ENCODE measurements at places on chromosomes 11 and 22.

GRCh38 chr11:27011560-27012233 is 17.8 kb downstream of the FIBIN start:
- DNase-seq = no peak

DNA sequence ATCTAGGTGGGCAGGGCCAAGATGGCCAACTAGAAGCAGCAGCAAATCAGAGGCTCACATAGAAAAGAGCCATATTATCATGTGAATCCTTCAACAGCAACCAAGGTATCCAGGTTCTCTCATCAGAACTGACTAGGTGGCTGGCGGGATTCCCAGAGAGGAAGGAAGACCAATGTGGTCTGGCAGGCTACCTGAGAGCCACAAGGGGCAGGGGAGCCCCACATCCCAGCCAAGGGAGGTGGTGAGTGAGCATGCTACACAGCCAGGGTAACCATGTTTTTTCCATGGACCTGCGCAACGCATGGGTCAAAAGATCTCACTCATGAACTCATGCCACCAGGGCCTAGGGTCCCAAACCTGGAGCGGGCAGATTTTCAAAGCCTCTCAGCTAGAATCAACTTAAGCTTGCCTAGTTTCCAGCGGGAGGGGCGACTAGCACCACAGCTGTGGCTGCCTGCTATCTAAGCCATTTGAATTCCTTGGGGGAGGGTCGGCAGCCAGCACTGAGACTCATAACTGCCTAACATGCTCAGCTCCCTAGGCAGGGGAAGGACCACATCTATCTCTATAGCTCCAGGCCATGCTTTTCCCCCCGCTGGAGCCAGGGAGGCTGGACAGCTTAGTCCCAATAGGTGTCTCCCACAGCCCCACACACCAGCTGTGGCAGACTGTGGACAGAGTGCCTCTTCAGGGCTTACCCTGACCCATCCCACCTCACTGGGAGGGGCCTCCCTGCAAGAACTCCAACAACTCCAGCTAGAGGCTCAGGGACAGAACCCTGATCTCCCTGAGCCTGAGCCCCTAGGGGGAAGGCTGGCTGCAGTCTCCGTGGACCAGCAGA is 28.7 kb upstream of the CASP12 start:
- no peak for DNase-seq

- DNase-seq = peak; percentile 74
These were observed 9.5 kb upstream of the CBX6 start for GRCh38 chr22:38881464-38881871.

DNA sequence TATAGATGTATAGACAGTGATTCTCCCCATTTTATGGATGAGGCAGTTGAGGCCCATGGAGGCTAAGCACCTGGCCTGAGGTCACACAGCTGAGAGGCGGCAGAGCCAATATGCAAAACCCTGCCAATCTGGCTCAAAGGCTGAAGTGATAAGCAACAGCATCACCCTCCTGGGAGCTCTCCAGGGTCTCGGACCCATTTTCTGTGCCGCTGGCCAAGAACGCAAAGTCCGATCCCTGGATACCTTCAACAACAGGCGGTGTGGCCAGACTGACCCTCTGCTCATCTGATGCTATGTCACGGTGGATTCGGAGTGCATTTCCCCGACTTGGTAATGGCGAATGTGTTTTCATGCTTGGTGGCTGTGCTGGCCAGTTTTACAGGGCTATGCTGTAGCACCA is 595.0 kb downstream of the TBC1D22A start:
- no peak for DNase-seq

DNA sequence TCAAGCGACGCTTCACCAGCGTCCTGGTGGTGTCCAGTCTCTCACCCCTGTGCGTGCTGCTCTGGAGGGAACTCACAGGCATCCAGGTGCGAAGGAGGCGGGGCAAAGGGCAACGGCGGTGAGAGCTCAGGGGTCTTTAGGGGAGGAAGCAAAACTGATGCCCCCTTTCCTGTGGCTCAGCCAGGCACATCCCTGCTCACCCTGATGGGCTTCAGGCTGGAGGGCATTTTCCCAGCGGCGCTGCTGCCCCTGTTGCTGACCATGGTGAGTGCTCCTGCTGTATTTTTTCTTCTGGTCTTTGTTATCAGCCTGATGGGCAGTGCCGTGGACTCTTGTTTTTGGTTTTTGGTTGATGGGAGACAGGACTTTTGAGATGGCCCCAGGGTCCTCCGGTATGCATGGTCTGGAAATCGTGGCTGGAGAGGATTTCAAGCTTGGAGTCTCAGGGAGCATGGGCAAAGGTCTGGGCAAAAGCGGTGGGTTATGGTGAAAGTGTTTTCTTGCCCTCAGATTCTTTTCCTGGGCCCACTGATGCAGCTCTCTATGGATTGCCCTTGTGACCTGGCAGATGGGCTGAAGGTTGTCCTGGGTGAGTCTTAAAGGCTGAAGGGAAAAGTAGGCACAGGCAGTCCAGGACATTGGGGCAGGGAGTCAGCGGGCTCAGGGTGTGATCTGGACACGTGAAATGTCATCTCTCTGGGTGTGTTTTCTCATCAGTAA is 695 bp downstream of the RCE1 start:
- no peak for DNase-seq

DNA sequence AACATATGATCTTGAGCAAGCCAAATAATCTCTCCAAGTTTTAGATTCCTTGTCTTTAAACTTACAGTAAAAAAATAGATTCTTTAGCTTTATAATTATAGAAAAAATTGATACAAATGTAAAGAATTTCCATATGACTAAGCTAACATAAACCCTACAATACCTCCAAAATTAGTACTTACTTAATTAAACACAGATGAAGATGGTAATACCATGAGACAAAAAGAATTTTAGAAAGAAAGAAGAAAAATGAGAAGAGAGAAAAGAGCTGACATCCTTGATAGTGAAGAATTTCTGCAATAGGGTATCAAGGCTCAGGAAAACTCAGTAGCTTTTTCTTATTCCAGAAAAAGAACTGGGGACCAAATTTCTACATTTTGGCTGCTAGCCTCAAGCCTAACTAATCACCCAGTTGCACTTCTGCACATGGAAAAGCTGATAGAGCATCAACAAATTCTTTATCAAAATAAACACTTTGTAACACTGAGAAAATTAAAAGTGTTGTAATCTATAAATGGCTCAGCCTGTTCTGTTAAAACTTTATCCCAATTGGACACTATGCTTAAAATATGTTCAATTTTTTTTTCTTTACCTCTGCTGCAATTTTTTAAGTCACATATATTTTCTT is 24.7 kb upstream of the SOX6 start:
- DNase-seq = no peak

DNA sequence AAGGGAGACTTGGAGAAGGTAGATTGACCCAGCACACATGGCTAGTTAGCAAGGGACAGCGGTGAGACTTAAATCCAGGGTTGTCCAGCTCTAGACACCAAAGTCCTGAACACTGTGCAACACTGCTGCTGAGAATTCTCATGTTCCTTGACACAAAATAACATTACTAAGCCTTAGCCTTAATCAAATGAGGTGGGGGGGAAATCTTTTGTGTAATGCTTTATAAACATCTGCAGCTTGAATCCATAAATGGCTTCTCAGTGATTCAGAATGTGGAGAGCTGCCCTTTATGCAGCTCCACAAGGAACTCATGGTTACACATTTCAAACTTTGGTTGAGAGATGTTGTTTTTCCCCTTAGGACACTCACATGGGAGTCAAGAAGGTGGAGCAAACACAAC is 80.0 kb downstream of the CD44 start:
- peak; percentile 44 for DNase-seq

DNA sequence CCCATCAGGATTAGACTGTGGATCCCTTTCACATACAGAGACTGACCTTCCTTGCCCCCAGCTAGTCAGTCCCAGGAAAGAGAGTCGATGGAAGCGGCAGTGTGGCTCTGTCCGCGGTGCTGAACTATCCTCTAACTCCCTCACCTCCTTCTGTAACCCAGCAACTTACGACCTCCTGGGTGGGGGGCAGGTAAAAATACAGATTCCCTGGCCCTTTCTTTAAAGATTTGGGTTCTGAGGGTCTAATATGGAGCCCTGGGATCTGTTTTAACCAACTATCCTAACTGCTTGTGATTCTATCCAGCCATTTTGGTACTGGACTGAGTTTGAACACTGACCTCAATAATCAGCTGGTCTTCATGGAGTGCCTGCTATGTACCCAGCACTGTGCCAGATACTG is 23.2 kb downstream of the MFNG start:
- DNase-seq = no peak

- no peak for DNase-seq
These were observed 25.7 kb upstream of the CCDC188 start for GRCh38 chr22:20176421-20177085.

DNA sequence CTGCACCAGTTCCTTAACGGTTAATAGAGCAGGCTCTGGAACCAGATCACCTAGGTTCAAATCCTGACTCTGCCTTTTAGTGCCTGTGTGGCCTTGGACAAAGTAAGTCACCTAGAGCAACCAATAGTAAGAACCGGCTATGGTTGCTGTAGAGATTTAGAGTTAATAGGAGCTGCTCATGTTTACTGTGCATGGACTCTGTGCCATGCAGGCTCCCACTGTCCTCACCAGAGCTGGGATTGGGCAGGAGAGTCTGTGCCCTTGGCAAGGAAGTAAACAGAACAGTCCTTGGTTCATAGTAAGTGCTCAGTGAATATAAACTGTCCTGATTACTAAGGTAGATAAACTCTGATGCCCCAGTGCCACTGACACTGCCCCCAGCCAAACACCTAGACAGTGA is 1.4 kb upstream of the TP53I11 start:
- DNase-seq = no peak

DNA sequence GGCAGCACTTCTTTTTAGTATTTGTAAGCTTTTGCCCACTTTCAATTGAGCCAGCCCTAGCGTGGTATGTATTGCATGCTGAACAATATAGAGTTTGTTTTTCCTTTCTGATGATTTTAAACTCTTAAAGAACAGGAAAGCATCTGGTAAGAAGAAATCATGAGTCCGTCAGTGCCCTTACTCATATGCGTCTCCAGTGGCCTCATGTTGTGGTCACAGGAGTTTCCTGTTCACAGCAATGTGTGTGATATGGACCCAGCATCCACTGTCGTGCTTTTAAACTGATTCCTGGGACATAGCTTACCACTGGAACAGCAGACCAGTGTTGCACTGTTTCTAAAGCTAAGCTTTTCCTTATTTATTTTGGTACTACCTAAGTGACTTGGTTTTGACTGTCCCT is 40.1 kb downstream of the BID start:
- no peak for DNase-seq

DNA sequence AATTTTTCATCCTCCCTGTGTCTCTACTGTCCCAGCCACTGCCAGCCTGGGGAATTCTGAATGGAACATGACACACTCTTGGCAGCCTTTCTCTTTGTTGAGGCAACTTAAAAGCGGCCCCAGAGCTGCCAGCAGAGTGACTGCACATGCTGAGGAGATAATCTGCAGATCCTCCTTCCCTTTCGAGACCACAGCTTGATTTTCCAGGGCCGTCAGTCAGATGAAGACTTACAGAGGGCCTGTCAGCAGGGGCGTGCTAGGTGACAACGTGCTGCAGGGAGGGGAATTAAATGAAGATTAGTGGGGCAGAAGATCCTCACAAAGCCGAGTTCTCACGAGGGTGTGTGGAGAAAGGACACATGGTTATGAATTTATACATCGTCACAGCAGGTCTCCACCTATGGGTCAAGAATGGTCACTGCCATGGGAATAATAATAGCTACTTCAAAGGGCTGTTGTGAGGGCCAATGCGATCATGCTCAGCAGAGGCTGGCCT is 193.5 kb upstream of the PITPNB start:
- peak; percentile 56 for DNase-seq

GRCh38 chr22:29231971-29232959 is 26.6 kb downstream of the EMID1 start:
- DNase-seq = no peak

- DNase-seq = no peak
These were observed 18.2 kb upstream of the C11orf96 start for GRCh38 chr11:43924112-43924855.

DNA sequence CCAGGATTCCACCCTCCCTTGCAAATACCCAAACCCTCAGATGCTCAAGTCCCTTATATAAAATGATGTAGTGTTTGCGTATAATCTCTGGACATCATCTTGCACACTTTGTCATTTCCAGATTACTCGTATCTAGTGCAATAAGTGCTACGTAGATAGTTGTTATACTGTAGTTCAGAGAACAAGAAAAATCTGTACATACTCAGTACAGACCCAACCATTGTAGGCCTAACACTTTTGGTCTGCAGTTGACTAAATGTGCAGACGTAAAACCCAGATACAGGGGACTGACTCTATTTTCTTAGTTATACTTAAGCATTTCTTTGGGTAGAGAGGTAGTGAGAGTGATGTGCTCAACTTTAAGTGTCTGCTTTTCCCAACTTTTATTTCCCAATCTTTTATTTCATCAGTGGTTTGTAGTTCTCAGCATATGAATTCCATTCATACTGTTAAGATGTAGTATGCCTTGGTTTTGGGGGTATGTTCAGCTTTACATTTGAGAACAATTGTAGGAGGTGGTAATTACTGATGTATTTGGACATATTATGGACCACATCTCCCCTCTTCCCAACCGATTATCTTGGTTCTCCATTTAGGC is 43.9 kb downstream of the DDX6 start:
- no peak for DNase-seq

- DNase-seq = no peak
These were observed 9.9 kb downstream of the NUMA1 start for GRCh38 chr11:72070491-72070890.

DNA sequence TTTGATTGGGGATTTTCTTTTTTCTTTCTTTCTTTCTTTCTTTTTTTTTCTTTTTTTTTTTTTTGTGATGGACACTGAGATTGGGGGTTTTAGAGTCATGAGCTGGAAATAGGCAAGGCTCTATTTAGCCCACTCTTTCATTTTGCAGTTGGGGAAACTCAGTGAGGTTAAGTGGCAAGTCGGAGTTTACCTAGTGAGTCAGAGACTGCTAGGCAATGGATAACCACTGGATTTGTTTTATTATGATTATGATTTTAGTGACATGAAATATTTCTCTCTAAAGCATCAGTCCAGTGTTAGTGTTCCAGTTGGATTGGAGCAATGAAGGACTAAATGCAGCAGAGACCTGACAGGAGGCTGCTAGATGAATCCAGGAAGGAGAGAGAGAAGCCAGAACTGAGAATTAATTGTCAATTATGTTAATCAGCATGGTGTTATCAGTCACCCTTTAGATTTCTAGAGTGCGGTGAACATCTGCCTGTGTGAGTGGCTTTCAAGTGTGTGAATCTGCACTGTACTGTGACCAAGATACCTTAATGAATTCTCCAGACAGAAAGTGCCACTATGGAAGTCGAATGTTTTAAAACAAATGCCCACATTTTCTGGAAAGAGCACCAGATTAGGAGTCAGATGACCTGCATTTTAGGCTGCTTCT is 10.9 kb downstream of the BMAL1 start:
- DNase-seq = no peak

GRCh38 chr22:43207849-43208702 is 21.1 kb upstream of the TTLL12 start:
- DNase-seq = no peak

DNA sequence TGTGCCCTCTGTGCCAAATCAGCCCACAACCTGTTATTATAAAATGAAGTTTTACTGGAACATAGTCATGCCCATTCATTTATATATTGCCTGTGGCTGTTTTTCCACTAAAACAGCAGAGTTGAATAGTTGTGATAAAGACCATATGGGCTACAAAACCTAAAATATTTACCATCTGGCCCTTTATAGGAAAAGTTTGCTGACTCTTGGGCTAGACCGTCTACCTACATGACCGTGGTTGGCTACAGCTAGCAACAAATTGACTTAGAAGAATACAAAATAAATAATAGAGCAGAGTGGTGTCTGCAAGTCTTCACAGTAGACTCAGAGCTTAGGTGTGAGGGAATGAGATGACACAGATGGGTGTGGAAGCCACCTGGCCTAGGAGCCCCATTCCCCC is 11.2 kb upstream of the IL18BP start:
- no peak for DNase-seq

All from GM04504 (cell line).